ENCODE measurements at places on chromosomes 4 and X.

DNA sequence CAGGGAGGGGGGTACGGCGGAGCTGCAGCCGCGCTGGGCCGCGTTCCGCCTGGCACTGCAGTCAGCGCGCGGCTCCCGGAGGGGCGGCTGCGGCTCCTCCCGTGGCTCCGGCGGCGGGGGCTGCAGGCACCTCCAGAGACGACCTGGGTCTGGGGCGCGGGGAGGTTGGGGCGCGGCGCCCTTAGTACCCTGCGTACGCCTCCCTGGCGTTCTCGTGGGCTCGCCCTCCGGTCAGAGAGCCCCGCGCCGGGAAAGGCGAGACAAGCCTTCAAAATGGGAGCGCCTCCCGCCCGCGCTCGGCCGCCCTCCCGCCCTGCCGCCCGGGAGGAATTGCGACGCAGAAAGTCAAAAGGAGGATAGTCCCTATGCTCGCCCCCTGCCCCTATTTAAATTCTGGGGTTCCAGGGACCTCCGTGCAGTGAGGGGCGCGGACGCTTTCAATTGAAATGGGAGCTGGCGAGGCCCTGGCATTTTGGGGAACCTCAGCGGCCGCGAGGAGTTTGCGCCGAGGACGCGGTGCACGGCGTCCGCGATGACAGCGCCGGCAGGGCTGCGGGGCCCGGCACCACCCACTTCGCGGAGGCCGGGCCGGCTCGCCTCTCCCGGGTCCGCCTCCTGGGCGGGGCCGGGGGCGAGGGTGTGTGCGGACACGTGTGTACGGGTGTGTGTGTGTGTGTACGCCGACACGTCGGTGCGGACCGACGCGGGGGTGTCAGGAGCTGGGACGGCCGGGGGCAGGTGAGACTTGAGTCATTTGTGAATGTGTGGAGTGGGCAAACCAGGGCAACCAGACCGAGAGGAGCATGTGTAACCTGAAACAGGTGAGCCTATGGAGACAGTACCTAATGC is 544 bp downstream of the HERC3 start:
- peak; percentile 81 for DNase-seq

DNA sequence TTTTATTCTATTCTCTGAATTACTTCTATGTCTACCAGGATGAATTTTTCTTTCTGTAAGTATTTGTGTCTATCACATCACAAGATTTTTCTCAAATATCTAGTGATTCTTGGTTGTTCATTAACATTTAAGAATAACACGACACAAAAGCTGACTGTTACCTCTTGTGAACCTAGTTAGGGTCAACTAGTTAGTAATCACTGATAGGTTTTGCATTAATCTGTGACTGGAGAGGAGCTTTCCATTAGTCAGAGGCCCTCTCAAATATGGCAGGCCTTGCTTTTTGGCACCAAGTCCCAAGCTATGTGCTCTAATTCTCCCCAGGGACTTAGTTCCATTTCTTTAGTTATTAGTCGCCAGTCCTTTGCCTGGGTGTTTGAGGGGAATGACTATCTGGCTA is 259.2 kb downstream of the CFAP299 start:
- DNase-seq, result no peak

DNA sequence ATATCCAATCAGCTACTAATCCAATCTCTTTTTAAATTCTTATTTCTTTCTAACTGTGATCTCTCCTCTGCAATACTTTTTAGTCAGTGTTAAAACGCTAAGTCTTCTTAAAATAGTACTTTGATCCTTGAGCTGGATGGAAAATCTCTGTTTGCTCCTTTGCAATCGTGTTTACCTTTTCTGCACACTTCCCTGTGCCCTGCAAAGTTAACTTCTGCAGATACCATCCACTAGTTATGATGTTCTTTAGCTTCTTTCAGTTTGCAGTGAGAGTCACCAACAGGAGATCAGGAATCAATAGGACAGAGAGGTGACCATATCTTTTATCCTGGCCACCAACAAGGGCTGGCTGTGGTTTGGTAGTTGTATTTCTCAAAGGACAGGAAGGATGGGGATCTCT is 391.5 kb downstream of the GASK1B start:
- no peak for DNase-seq

DNA sequence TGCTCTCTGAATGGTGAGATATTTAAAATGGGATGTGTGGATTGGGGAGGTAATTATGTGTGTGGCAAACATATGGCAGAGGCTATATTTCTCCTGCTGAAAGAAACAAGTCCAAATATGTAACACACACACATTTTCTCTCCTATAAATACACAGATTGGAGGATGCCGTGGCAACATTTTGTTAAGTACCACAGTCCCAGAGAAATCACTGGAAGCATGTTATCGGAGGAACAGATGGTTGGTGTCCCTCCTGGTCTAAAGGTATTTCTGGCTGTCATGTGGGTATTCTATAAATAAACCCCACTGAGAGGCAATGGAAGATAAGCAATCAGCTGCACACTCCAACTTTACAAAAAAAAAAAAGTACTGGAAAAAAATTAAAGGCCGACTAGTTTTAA is 528.3 kb upstream of the BOD1L1 start:
- DNase-seq, result no peak

DNA sequence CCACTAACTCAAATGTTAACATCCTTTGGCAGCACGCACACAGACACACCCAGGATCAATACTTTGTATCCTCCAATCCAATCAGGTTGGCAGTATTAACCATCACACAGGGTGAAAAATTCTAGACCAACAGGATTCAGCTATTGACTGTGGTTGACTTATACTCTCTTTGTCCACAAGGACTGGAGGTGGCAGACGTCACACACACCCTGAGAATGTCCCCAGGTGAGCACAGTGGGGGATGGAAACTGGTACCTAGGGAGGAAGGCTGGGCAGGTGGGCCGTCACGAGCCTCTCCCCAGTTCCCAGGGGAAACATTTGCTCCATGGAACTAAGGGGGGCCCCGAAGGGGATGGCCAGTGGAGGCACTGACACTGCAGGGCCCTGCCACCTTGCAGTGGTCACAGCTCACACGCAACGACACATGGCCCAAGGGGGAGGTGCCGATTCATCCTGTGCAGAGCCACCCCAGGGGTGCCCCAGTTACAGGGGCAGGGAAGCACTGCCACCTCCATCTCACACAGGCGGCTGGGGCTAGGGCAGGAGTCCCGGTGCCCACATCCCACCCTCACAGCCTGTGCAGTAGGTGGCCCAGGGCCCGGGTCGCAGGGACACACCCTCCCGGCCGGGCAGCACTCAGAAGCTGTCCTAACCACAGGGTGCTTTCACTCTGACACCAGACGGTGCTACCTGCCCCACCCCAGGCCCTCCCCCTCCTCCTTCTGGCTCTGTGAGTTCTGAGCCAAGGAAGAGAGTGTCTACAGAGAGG is 17.4 kb downstream of the ZFYVE28 start:
- DNase-seq, result no peak

DNA sequence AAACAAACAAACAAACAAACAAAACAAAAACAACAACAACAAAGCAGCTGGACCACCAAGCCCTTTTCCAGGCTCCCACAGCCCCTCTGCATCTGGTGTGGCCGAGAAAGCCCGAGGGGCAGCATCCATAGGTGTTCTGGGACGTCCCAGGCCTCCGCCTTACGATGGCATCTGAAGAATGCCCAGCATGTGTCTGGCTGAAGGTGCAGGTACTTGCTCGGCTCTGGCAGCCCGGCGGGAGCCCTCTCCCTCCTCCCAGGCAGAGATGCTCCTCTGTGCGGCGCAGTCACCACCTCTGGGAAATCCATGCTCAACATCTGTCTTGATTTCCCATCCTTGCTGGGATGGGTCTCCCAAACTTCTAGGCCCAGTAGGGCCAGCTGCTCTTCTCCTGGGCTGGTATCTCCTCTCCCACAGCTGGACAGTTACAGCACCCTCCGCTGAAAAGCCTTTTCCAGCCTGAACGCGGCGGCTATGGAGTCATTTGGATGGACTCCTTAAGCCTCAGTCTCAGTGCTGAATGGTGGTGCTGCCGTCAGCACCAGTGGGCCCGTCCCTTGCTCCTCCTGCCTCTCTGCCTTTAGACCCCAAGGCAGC is 4.3 kb downstream of the PSAPL1 start:
- DNase-seq, result no peak

DNA sequence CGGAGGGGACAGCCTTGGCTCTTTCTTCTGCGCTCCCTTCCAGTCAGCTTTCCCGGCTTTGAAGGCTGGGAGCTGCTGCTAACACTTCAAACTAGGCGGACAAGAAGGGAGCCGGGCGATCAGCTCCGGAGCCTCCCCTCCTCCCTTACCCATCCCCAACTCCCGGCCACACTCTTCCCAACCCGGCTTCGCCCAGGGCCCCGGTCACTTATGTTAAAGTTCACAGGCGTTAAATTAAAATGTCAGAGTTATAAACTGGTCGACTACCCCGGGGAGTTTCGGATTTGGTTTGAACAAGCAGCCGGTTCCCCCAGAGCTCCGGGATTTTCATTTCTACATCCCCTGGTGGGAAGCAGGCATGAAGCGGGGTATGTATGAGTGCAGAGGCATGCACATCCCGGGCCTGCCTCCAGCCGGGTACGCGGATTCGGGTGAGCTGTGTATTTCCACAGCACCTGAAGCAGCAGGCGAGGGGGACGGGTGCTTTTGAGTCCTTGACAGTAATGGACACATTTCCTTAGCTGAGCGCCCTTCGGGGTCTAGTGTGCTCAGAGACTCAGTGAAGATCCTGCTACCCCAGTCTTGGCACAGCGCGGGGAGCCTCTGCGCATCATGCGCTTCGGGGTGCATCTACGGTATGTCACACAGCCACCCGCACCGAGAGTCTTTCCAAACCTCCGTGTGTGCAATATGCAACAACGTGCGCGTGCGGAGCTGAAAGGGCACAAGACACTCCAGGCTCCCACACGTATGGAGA is 880 bp downstream of the UNC5C start:
- peak; percentile 76 for DNase-seq

GRCh38 chr4:36281384-36282106 is at the start of gene DTHD1:
Gene DTHD1, plus strand, starts transcription at chr4:36281616. Its CDS starts 143 bp downstream, at chr4:36281759.
- DNase-seq, result no peak

GRCh38 chr4:74282926-74283325 is 25.3 kb upstream of the EPGN start:
- no peak for DNase-seq

GRCh38 chrX:84729809-84730208 is 227.6 kb upstream of the HDX start:
- DNase-seq, result peak; percentile 40

DNA sequence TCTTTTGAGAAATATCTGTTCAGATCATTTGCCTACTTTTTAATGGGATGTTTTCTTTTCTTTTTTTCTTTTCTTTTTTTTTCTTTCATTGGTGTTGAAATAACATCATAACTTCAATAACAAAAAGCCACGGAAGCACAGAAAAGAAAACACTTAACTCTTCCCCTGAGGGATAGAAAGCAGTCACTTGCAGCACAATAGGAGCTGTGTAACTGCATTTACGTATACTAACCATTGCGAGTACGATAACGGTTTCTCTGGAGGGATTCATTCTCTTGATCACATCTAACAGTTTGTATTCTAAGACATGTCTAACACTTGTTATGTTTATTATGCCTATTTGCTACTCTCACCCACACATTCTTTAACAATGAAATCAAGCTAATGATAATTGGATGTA is 27.3 kb downstream of the C4orf46 start:
- no peak for DNase-seq

GRCh38 chr4:25860586-25861279 is 2.1 kb downstream of the SEL1L3 start:
- DNase-seq, result no peak

DNA sequence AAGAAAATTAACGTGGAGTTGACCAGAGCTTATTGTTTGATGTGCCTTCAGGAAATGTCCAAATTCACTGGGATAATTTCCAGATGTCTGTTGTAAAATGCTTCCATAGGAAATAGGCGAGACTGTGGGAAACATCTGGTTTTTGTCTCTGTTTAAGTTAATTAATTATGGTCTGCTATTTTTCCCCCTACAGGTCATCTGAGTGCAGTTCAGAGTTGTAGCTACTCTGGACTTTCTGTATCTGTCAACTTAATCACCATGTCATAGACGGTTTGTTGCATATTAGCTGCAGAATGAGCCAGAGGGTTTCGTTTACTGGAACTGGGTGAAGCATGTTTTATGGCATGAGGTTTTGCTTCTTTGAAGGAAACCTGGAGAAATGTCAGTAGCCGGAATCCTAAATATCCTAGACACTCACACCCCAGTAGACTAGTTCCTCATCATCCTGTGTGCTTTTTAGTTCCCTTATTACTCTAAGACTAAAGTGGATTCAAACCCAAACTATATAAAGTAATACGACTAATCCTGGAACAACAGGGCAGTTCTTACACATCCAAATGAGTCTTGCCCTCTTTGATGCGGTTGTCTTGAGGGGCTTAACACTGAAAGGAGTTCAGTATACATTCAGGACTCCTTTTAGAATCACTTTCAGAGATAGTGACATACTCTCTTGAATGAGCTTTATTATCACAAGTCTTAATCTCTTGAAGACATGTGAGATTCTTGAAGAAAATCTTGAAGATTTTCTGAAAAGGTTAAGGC is 62.5 kb downstream of the PPEF1 start:
- DNase-seq, result no peak

DNA sequence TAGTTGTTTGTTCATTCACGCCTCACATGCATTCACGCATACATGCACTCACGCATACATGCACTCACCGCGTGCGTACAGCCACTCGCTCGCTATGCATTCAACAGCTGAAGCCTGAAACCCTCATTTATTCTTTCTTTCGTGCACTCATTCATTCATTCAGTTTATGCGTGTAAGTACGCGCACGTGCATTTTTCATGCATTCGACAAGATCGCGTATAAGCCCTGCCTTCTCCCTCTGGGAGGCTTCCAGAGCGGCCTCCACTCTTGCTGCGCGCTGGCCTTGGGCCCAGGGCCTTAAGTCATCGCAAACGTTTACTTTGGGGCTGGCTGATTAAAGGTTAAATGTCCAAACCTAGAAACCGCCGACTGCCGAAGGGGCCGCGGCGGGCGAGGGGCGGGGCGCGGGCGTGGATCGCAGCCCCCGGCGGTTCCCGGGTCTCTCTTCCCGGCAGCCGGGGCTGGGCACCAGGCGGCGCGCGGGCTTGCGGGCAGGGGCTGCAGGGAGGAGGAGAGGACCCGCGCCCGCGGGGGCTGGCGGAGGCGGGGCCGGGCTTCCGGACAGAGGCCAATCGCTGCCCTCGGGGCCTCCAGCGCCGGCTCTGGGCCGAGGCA is at the start of gene GYG2:
Gene GYG2, plus strand, starts transcription at position 587 of the 615 bp plus-strand sequence. CDS start 1,259 bp downstream, outside the sequence.
- DNase-seq, result no peak

- no peak for DNase-seq
Measured at GRCh38 chrX:15465347-15465746, 27.8 kb downstream of the PIR start.

- no peak for DNase-seq
Measured at GRCh38 chr4:12712648-12713339, 771.3 kb downstream of the RAB28 start.

- DNase-seq, result no peak
Measured at GRCh38 chr4:151475035-151475714, 66.2 kb downstream of the FHIP1A start.
